ENCODE measurements at places on chromosomes 3 and 15. TPM values are rescaled to one million over a fixed set of nuclear protein-coding genes. Genes with fewer than 3 reads are reported as not detected.

SPATA12 gene
- total RNA-seq, result not detected

GAP43 gene
- not detected for total RNA-seq

CSTA gene
- total RNA-seq, result 2,581 TPM

NRG4 gene
- total RNA-seq, result 2.8 TPM

POTEB2 gene
- total RNA-seq, result not detected

GRCh38 chr15:34657469-34658127 is 74.1 kb upstream of the GOLGA8B start:
- no peaks in the 10 kb centered on the region for H3K36me3 ChIP-seq
- no peaks in the 10 kb centered on the region for H3K27me3 ChIP-seq
- no peak for DNase-seq
- no peaks in the 10 kb centered on the region for H3K4me1 ChIP-seq
- no peak overlapping the region for H3K4me3 ChIP-seq
- no peak overlapping the region for H3K27ac ChIP-seq

GRCh38 chr3:16551342-16551976 is 38.0 kb upstream of the RFTN1 start:
- no peaks in the 10 kb centered on the region for H3K36me3 ChIP-seq
- H3K4me1 ChIP-seq, result peaks cover 12% of the 10 kb centered on the region
- no peak overlapping the region for H3K4me3 ChIP-seq
- no peak overlapping the region for H3K27ac ChIP-seq
- DNase-seq, result no peak

- H3K27me3 ChIP-seq, result no peaks in the 10 kb centered on the region
- no peak overlapping the region for H3K4me3 ChIP-seq
- no peak for DNase-seq
- peaks cover 18% of the 10 kb centered on the region for H3K4me1 ChIP-seq
- H3K27ac ChIP-seq, result peak overlapping the region; percentile 86
These were observed 21.3 kb downstream of the SYNM start for GRCh38 chr15:99126131-99126588.

DNA sequence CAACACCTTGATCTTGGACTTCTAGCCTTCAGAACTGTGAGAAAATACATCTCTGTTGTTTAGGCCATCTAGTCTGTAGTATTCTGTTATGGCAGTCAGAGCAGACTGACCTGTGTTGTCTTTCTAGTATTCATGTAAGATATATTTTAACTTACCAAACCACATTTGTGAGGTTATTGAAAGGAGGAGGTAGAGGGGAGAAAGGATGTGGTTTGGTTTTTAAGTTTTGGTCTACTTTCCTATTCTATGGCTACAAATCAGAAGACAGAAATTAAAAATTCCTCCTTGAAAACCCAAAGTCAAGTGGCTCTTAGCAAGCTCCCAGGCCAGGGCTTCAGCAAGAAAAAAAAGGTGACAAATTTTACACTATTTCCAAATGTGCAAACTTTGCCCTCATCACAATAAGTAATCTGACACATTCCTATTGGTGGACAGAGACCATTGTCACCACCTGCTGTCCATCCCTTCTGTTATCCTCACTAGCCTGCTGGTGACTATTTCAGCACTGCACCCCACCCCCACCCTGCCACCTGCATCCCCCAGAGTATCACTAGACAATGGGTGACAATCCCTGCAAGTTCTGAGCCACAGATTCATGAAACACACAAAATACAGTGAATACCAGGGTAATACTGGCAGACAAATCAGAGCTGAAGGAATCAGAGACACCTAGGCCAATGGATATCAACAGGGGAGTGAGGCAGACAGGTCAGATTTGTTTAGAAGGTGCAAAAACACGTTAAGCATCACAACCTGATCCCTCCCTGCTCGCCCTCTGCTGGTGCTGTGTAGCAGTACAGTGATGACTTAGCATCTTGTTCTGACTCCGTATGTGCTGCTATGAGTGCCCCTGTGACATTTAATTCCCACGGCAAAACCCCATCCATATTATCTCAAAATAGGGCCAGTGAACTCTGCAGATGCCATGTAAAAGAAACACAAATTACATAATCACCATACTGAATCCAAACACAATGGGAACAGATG is 79.0 kb upstream of the DCLK3 start:
- DNase-seq, result no peak
- H3K4me1 ChIP-seq, result no peaks in the 10 kb centered on the region
- H3K27ac ChIP-seq, result no peak overlapping the region
- H3K4me3 ChIP-seq, result no peak overlapping the region
- no peaks in the 10 kb centered on the region for H3K36me3 ChIP-seq
- no peaks in the 10 kb centered on the region for H3K27me3 ChIP-seq

DNA sequence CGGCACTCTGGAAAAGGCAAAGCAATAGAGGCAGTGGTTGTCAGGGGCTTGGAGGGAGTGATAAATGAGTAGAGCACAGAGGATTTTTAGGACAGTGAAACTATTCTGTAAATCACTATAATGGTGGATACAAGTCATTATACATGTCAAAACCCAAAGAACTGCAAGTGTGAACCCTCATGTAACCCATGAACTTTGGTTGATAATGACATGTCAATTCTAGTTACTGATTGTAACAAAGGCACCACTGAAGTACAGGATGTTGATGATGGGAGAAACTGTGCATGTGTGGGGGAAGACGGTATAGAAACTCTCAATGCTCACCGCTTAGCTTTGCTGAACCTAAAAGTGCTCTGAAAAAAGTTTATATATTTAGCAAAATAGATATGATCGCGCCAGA is 36.0 kb downstream of the BTLA start:
- H3K4me3 ChIP-seq, result no peak overlapping the region
- no peak overlapping the region for H3K27ac ChIP-seq
- no peak for DNase-seq
- peaks cover 8% of the 10 kb centered on the region for H3K4me1 ChIP-seq
- H3K36me3 ChIP-seq, result no peaks in the 10 kb centered on the region
- H3K27me3 ChIP-seq, result no peaks in the 10 kb centered on the region

GRCh38 chr3:17182166-17182565 is 297.4 kb downstream of the PLCL2 start:
- DNase-seq, result no peak
- no peak overlapping the region for H3K4me3 ChIP-seq
- H3K27ac ChIP-seq, result no peak overlapping the region

DNA sequence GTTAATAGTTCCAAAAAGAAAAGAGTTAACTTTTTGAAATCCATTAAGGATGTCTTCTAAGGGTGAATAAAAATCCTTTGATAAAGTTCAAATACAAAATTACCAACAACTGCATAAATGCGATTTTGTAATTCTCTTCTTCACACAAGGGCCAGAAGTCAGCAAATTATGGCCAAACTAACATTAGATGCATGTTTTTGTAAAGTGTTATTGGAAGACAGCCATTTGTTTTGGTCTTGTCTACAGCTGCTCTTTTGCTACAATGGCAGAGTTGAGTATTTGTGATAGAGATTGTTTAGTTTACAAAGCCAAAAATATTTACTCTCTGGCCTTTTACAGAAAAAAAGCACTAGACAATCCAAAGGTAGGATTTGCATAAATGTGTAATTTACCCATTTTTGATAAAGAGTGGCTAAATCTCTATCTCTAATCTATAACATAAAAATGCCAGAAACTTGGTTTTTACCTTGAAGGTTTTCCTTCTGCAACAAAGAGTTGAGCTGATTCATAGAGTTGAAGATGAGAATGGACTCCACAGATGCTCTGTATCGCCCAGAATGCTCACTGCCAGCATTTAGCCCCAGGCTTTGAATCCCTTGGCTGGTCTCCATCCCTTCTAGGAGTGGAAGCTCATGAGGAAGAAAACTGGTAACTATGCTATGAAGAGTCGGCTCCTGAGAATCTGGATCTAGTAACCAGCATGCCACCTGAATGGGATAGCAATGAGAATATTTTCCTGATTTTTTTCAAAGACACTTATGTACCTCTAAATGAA is 64.5 kb downstream of the POLQ start:
- no peaks in the 10 kb centered on the region for H3K36me3 ChIP-seq
- no peak for DNase-seq
- no peak overlapping the region for H3K27ac ChIP-seq
- no peak overlapping the region for H3K4me3 ChIP-seq

DNA sequence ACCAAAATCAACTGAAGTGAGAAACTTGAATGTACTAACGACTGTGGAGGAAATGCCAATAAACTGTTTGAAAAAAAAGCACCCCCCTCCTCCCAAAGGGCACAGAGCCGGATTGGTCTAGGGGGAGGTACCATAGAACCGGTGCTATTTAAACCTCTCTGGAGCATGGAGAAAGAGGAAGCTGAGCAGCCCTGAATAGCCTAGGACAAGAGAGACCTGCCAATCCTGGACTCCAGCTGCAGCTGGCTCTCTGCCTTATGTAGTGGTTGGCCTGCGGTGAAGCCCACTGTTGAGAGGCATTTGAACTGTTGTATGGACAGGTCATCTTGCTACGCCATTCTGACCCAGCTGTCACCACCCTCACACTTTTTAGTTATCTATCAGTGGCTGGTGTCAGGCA is 1.5 kb upstream of the SH3GL3 start:
- H3K27ac ChIP-seq, result no peak overlapping the region
- no peaks in the 10 kb centered on the region for H3K36me3 ChIP-seq
- DNase-seq, result no peak
- no peak overlapping the region for H3K4me3 ChIP-seq

- no peaks in the 10 kb centered on the region for H3K4me1 ChIP-seq
- H3K36me3 ChIP-seq, result no peaks in the 10 kb centered on the region
- H3K4me3 ChIP-seq, result no peak overlapping the region
- H3K27me3 ChIP-seq, result no peaks in the 10 kb centered on the region
- H3K27ac ChIP-seq, result no peak overlapping the region
These were observed 953.1 kb downstream of the FHIT start for GRCh38 chr3:60298141-60298540.

- peak overlapping the region; percentile 95 for H3K27ac ChIP-seq
- no peak overlapping the region for H3K4me3 ChIP-seq
- no peak for DNase-seq
- no peaks in the 10 kb centered on the region for H3K36me3 ChIP-seq
- H3K27me3 ChIP-seq, result no peaks in the 10 kb centered on the region
- peaks cover 75% of the 10 kb centered on the region for H3K4me1 ChIP-seq
These were observed 7.0 kb upstream of the USP4 start for GRCh38 chr3:49346797-49347251.

DNA sequence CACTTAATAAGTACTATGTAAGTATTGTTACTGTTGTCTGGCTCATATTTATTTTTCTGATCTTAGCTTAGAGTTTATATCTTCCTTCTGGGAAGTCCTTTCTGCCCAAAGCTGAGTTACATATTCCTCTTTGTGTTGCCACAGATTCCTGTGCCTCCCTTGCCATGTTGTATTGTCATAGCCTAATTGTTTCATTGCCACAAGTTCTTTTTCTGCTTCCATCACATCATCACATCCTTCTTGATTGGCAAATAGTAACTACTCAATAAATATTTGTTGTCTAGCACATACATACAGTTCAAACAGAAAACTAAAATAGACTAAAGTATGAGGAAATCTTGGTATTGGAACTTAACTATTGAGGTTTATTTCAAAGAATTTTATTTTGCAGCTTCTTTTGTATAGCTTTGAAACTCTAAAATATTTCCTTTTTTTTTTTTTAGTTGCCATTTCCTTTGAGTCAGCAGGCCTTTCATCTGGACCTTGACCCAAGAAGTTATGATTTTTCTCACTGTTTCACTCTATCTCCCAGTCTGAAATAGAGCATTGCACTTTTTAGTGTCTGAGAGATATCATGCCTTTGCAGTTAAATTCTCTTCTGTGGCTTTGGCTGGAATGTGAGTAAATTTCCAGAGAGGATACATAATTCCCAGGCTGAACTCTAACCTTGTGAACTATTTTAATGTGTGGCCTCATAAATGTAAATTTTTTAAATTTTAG is 98.2 kb downstream of the ZNF609 start:
- no peaks in the 10 kb centered on the region for H3K27me3 ChIP-seq
- DNase-seq, result no peak
- no peaks in the 10 kb centered on the region for H3K36me3 ChIP-seq
- no peak overlapping the region for H3K4me3 ChIP-seq

DNA sequence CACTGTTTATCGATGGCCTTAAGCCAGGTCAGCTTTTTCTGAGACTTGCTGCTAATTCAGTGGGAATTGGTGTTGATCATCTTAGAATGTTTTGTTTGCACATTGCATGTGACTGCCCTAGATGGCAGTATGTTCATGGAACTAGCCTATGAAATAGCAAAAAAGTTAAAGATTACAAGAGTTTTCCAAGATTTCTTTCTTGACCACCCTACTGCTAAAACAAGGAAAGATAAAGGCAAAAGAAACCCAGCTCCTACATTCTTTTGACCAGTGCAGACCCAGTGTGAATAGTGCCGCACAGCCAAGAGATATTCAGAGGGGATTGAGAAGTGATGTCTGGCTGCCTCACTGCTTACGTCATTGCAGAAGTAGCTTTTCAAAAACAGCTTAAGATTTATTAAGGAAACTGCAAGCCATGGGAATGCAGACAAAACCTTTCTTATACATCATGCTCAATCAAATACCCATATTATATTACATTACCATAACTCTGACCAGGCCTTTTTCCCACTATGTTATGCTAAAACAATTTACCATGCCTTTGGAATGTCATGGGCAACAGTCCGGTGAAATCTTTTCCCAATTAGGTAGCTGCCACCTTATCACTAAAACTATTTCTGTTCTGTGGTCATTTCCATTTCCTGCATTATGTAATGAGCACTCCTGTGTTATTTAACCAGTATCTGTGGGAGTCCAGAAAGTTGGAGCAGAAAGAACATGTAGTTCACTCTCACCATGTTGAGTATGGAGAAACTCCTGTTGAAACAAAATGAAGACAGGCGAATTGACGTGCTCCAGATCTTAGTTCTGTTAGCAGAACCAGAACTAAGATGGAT is 6.0 kb downstream of the PHLDB2 start:
- no peaks in the 10 kb centered on the region for H3K27me3 ChIP-seq
- H3K27ac ChIP-seq, result peak overlapping the region; percentile 72
- H3K36me3 ChIP-seq, result no peaks in the 10 kb centered on the region

DNA sequence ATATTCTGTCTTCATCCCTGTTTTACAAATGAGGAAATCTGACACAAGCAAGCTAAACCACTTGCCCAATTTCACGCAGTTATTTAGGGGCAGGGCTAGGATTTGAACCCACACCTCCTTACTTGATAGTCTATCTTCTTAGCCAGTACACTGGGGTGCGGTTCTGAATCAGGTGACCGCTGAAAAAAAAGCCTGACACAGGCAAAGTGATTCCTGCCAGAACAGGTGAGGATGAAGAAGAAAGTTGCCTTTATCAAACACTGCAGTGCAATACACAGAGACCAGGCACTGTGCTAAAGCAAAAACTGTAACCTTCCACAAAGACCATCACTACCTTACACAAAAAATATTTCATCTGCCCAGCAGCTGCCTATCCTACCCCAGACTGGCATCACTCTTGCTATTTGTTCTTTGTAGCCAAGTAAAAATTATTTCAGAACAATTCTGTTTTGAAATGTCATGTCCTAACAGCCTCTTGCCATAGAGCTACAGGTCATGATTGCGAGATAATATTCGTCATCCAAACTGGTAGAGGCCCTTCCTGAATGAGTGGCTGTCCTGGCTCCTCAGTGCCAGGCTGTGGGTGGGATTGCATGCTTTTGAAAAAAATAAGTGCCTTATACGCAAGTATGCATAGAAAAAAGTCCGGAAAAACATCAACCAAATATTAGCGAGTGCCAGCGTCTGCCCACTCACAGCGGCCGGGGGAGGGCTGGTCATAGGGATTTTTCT is 142.3 kb upstream of the TPM1 start:
- H3K4me1 ChIP-seq, result peaks cover 8% of the 10 kb centered on the region
- peak overlapping the region; percentile 84 for H3K27ac ChIP-seq
- H3K27me3 ChIP-seq, result no peaks in the 10 kb centered on the region
- no peaks in the 10 kb centered on the region for H3K36me3 ChIP-seq
- no peak for DNase-seq
- H3K4me3 ChIP-seq, result no peak overlapping the region

Data from esophagus squamous epithelium (tissue), 5 donors.